ENCODE measurements at places on chromosomes 2 and 18. TPM values are rescaled to one million over a fixed set of nuclear protein-coding genes. Genes with fewer than 3 reads are reported as not detected.

The GPR45 gene
- polyA plus RNA-seq = not detected

The RTP5 gene
- polyA plus RNA-seq = 0.08 TPM

The SLC9A4 gene
- not detected for polyA plus RNA-seq

The DSG1 gene
- polyA plus RNA-seq = not detected

The ABCG8 gene
- 0.09 TPM for polyA plus RNA-seq

The SP9 gene
- 0.14 TPM for polyA plus RNA-seq

The AQP12A gene
- 0.76 TPM for polyA plus RNA-seq

The L3MBTL4 gene
- polyA plus RNA-seq = 1.4 TPM

The ILKAP gene
- polyA plus RNA-seq = 35.1 TPM

The THSD7B gene
- 0.42 TPM for polyA plus RNA-seq

The TRIM54 gene
- 105 TPM for polyA plus RNA-seq

The IL36G gene
- polyA plus RNA-seq = 0.14 TPM

The LRRTM1 gene
- polyA plus RNA-seq = 0.34 TPM

The FAM161A gene
- polyA plus RNA-seq = 13.3 TPM

The KLHL29 gene
- 7.3 TPM for polyA plus RNA-seq

The AGXT gene
- not detected for polyA plus RNA-seq

The COLEC12 gene
- 38.7 TPM for polyA plus RNA-seq

The TDRD15 gene
- polyA plus RNA-seq = not detected

The RIT2 gene
- polyA plus RNA-seq = not detected

The RAD51AP2 gene
- 0.11 TPM for polyA plus RNA-seq

The LPIN1 gene
- 24.6 TPM for polyA plus RNA-seq

The MLPH gene
- polyA plus RNA-seq = 1.0 TPM

The ERFE gene
- 11.2 TPM for polyA plus RNA-seq

The KIAA1328 gene
- 5.7 TPM for polyA plus RNA-seq

The TSPYL6 gene
- polyA plus RNA-seq = 0.10 TPM

The NT5C1B gene
- 0.25 TPM for polyA plus RNA-seq

The HOXD13 gene
- polyA plus RNA-seq = not detected

The ABCB11 gene
- polyA plus RNA-seq = not detected

The DQX1 gene
- 0.14 TPM for polyA plus RNA-seq

The NXPH2 gene
- polyA plus RNA-seq = 13.0 TPM

The DCDC2C gene
- polyA plus RNA-seq = 0.46 TPM

The TMEM178A gene
- 16.3 TPM for polyA plus RNA-seq

Measured in forelimb muscle (tissue), 1 donor.